ENCODE measurements at places on chromosomes 16 and 17.

GRCh38 chr17:82376042-82376730, 4.6 kb downstream of the UTS2R start:
- DNase-seq: no peak

DNA sequence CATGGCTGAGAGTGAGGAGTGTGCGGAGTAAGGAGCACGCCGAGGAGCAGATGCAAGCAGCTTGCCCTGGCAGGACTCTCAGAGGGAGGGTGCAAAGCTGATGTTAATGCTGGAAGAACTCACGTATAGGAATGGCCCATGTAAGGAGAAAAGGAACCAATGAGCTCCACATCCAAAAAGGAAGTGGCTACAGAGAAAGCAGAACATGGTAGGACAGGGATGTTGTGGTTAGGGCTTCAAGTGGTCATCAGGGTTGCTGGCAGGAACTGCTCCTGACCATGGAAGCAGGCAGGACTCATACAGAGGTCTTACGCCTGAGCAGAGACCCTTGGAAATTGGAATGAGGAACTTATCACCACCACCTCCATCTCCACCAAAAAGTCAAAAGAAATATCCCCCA, 5.2 kb downstream of the MYO1D start:
- no peak for DNase-seq

- DNase-seq: no peak
Measured at GRCh38 chr16:621526-622105, 9.2 kb upstream of the WFIKKN1 start.

- no peak for DNase-seq
Measured at GRCh38 chr17:49197346-49197998, 12.9 kb downstream of the GNGT2 start.
